Astrocyte of the hippocampus (primary cell): ENCODE measurements at places on chromosomes 11 and 22.

- DNase-seq: peak; percentile 98
Observed at GRCh38 chr11:2533587-2534133, 88.9 kb downstream of the KCNQ1 start.

- DNase-seq: no peak
Observed at GRCh38 chr11:92347454-92347853, 122.8 kb downstream of the FAT3 start.

- no peak for DNase-seq
Observed at GRCh38 chr11:72293391-72293790, 49.4 kb upstream of the PHOX2A start.

- DNase-seq: peak; percentile 5
Observed at GRCh38 chr11:82523141-82523540, 210.5 kb downstream of the FAM181B start.

DNA sequence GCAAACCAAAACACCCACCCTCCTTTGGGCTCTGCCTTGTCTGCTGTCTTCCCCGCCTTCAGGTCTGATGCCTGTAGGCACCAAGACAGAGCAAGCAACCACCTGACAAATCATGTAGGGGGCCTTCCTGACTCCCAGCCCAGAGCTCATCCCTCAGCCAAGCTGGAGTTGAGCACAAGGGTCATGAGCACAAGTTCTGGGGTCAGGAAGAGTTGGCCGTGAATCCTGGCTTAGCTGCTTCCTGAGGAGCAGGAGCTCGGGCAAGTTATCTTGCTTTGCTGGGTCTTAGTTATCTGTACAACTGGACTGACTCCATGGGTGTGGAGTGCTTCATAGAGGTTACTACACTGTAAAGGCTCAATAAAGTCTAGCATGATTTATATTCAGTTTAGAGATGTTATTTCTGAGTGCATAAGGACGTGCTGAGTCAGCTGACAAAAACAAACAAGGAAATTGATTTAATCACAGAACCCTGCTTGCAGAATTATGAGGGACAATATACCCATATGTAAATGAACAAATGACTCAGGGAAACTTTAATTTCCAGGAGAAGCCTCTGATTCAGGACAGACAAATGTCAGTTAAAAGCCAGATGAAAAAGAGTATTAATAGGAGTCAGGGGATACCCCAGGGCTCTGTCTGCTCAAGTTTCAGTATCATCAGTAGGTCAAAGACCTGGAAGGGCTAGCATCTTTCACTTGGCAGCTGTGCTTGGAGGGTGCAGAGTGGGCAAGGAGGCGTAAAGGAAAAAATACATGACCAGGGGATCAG lies 15.0 kb upstream of the APOA1 start:
- peak; percentile 21 for DNase-seq

- DNase-seq: no peak
Observed at GRCh38 chr22:16838073-16838472, 12.9 kb upstream of the XKR3 start.

DNA sequence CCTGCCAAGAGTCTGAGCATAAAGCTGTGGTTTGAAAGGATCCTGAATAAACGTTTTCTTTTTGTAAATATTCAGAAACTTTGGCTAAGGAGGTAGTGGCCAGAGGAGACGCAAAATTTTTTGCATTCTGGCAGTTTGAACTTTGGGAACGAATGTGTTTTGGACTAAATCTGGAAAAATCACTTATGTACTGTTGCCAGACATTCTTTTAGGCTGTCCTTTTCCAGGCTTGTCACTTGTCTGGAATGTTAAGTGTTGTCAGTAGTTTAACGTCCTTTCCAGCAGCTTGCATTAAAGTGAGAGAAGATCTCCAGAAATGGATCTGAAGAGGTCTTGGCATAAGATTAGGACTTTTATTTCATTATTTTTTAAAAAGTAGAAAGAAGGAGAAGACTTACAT lies 18.5 kb downstream of the SPECC1L start:
- peak; percentile 85 for DNase-seq

- no peak for DNase-seq
Observed at GRCh38 chr11:72618803-72619202, 55.4 kb downstream of the PDE2A start.

DNA sequence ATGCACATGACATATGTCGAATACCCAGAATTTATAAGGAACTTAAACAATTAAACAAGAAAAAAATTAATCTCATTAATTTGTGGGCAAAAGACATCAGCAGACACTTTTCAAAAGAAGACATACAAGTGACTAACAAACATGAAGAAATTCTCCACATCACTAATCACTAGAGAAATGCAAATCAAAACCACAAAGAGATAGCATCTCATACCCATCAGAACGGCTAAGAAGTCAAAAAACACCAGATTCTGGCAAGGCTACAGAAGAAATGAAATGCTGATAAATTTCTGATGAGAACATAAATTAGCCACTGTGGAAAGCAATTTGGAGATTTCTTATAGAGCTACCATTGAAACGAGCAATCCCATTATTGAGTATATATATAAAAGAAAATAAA lies 210.6 kb upstream of the LUZP2 start:
- no peak for DNase-seq

DNA sequence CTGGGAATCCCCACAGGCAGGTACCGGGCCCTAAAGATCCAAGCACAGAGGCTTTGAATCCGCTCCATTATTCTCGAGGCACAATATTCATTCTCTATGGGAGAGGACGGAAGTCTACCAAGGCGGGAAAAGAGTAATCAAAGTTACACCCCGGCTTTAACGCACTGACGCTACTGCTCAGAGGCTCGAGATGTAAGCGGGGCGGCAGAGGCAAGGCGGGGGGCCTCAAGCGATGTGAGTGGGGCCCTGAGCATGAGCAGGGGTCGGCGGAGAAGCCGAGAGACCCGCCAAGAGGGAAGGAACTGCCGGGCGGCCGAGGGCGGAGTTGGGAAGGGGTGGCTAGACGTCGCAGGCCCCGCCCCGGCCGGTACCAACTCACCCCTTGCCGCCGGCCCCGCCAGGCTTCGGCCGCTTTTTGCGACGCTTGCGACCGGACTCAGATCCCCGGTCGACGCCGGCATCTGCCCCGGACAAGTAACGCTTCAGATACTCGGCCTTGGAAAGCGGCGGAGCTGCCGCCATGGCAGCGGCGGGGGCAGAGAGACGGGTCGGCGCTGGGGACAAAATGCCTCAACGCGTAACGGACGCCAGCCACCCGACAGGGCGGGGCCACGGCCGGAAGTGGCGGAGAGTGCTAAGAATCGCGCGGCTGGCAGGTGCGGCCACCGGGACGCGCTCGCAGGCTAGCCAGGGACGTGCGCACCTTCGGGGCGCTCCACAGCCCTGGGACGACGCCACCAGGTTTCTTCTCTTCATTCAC lies at the start of gene BUD13:
TSS of gene BUD13 (minus strand) at position 545 of the 760 bp plus-strand sequence. CDS start at position 522, 23 bp downstream.
- peak; percentile 95 for DNase-seq

DNA sequence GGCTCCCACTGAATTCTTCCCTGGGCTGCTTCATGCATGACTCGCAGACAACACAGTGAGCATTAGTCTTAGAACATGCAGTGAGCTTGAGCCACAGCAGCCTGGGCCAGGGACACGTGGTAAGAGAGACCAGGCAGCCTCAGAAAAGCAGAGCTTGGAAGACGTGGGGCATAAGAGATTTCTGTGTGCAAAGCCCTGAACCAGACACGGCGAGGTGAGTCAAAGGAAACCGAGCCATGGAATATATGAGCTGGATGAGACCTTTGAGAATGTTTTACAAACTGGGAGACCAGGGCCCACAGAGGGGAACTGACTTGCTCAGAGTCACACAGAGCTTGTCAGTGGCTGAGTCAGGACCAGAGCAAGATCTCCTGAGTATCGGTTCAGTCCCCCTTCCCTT lies 8.5 kb upstream of the FXYD6 start:
- DNase-seq: peak; percentile 40

- DNase-seq: no peak
Observed at GRCh38 chr11:64885367-64886286, 7.2 kb upstream of the EHD1 start.

- peak; percentile 97 for DNase-seq
Observed at GRCh38 chr22:37497062-37497599, 10.9 kb upstream of the MFNG start.
